ENCODE measurements at places on chromosomes 2 and 18.
A peak's percentile ranks its signal among the peaks of the same experiment; 100 is the strongest.

GRCh38 chr2:118061135-118061955, 26.9 kb upstream of the INSIG2 start:
- DNase-seq, result no peak

DNA sequence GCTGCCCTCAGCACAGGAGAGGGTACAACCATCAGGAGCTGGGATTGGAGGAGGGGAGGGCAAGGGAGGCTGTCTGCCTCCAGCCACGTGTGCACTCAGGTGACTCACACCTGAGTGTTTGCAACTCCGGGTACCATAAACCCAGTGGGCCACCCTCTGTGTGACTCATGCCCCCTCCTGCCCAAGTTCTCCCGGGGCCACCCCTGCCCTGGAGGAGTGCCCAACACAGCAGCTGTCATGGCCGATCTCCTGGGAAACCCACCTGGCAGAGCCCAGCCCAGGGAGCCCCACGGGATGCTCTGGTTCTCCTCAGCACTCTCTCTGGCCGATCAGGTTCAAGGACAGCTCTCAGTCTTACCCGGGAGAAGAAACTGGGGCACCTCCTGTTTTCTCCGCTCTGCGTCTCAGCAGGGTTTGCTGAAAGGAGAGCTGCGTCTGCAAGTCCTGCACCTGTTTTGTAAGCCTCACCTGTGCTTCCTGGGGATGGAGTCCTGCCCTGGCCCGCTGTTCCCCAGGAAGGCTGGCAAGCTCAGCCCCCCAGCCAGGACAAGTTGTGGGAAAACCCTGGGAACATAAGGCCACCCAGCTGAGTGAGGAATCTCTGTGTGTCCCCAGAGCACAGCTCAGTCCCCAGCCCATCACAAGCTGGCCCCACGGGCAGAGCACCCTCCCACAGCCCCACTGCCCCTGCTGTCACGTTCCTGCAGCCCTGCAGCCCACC, 44.0 kb upstream of the UBE2F start:
- DNase-seq, result no peak

DNA sequence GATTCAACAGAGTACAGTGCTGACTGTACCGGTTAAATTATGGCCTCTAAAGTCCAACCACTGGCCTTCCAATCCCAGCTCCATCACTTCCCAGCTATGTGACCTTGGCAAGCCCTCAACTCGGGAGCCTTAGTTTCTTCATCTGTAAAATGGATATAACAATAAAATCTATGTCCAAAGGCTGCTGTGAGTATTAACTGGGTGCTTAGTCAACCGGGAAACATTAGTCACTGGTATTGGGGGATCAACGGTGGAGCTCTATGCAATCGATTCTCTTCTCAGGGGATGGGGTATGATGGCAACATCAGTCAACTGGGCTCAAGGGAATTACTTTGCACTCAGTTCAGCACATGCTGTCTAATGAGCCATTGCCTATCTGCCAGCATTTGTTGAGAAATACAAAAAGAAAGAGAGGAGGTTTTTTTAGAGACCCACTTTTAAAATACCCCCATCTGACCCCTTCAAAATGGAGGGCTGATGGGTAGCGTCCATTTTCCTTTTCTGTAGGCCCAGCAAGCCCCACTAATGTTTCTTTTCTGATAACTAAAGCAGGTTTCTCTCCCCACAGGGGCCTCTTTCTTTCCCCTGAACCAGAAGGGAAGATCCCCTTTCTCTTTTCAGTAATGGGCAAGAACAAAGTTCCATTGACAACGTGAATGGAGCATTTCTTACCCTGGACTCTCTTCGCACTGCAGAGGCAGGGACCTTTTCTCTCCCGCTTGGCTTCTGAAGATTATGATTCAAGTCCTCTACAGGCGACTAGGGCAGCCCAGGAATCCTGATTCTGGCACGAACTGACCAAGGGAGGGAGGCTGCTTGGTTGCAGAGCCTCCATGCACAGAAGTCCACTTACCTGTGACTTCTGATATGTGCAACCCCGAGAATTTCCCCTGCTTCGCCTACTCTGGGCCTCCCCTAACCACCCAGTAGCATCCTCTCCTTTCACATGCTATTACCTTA, 8.7 kb upstream of the AGFG1 start:
- no peak for DNase-seq

- DNase-seq, result no peak
These were observed 528 bp upstream of the ATG16L1 start for GRCh38 chr2:233250985-233251305.

DNA sequence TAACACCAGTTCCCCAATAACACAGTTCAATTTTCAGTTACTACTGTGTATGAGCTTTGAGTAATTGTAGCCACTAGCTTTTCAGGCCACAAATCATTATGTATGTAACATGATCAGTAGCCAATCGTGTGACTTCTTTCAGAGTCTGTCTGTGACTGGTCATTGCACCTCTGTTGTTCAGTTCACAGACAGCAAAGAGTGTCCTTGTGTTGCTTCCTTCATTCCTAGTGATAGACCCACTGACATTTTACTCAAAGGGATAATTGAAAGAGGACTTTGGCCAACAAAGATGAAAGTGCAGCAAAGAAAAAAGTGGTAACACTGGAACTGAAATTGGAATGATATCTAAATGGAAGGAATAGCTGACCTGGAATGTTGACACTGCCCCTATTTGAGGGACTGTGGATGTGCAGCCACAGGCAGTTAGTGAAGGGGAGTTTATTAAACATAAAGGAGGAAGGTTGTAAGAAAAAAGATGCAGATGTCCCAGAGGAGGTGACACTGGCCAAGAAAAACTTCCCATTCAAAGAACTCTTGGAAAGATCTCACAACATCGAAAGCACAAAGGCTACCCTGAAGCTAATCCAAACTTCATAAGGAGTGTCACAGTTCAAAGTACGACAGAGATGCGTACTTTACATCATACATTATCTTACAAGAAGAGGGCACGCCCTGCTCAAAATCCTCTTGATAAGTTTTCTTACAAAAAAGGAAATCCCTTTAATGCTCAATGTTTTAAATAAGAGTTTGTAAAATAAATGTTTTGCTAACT, 19.3 kb downstream of the TTC39C start:
- no peak for DNase-seq

DNA sequence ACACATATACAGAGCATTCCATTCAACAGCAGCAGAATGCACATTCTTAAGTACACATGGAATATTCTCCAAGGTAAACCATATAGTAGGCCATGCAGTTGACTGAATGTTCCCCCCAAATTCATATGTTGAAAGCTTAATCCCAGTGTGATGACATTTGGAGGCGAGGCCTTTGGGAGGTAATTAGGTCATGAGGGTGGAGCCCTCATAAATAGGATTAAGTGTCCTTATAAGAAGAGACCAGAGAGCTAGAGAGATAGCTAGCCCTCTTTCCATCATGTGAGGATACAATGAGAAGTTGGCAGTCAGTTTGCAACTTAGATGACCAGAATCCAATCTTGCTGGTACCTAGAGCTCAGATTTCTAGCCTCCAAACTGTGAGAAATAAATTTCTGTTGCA, 27.6 kb downstream of the TMEM185B start:
- no peak for DNase-seq

DNA sequence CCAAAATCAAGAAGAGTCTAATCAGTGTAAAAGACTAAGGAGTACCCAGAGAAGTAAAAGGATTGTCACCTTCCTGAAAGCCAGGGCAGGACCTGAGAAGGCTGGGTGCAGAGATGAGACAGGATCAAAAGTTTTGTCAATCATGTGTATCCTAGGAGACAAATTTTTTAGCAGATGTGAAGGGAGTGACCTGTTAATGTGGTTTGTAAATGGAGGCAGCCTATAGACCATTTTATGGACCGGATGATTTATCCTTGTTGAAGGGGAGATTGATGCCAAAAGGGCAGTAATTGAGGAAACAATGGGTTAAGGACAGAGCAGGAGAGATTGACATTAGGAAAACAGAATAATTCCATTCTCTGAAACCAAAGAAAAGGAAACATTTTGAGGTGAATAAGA, 813 bp downstream of the NDC80 start:
- peak; percentile 3 for DNase-seq

- no peak for DNase-seq
These were observed 11.4 kb downstream of the EIF2AK3 start for GRCh38 chr2:88615822-88616221.

DNA sequence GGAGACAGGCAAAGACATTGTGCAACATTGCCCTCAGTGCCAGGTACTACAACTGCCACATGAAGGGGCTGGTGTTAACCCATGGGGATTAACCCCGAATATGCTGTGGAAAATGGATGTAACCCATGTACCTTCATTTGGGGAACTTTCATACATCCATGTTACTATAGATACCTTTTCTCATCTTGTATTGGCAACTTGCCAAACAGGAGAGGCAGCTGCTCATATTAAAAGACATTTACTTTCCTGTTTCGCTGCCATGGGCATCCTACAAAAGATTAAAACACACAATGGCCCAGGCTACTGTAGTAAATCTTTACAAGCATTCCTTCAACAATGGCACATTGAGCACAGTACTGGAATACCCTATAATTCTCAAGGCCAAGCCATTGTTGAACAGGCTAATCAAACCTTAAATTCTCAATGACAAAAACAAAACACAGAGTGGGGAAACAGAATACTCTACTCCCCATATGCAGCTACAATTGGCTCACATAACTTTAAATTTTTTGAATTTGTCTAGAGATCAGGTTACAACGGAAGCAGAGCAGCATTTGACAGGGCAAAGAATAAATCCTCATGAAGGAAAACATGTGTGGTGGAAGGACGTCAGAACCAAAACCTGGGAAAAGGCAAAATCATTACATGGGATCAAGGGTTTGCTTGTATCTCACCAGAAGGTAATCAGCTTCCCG, 1723.5 kb upstream of the LRRTM1 start:
- DNase-seq, result no peak

GRCh38 chr2:105788670-105789290, 44.1 kb downstream of the NCK2 start:
- no peak for DNase-seq

- DNase-seq, result no peak
These were observed 43.8 kb upstream of the FN1 start for GRCh38 chr2:215479536-215480240.

- no peak for DNase-seq
These were observed 47.2 kb downstream of the FAM124B start for GRCh38 chr2:224354632-224355211.
